Neural crest cell (in vitro differentiated cells): ENCODE measurements at places on chromosomes 6 and 20.

GRCh38 chr6:135266675-135267074, 85.6 kb downstream of the MYB start:
- no peak for DNase-seq

DNA sequence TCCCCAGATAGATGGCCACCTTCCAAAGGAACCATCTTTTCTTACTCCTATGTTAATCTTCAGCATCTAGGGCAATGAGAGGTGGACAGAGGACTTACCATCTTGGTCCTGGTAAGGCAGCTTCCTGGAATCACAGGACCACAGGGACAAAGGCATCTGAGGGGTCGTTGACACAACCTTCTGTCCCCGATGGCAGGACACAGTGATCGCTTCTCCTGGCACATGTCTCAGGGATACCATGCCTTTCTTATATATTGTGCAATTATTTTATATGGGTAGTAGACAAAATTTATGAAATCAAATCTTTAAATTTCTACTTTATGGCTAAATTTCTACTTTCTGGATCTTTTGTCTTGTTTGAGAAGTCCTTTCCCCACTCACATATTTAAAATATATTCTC, 20.1 kb downstream of the SERPINB1 start:
- DNase-seq: no peak

- no peak for DNase-seq
Measured at GRCh38 chr6:39347206-39347605, 24.7 kb upstream of the KCNK16 start.

DNA sequence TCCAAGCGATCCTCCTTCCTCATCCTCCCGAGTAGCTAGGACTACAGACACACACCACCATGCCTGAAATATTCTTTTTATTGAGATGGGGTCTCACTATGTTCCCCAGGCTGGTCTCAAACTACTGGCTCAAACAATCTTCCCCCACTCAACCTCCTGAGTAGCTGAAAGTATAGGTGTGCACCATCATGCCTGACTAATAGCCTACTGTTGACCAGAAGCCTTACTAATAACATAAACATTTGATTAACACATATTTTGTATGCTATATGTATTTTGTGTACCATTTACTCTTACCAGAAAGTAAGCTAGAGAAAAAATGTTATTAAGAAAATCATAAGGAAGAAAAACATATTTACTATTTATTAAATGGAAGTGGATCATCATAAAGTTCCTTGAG, 11.9 kb upstream of the WFDC10A start:
- DNase-seq: no peak

DNA sequence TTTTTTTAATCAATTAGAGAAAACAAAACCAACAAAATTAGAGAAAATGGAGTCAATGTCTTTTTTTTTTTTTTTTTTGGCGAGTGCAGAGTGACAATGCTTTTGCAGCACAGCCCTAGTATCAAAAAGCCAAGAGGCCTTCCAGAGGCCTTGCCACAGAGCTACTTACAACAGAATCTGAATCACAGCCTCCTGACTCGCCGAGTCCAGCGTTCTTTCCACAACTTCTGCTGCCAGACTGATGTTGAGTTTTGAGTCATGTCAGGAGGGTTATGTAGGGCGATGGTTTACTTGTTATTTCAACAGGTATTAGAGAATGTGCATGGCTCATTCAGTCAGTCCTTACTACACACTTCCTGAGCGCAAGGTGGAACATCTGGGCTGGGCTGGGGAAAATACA, 88.6 kb downstream of the FNDC1 start:
- no peak for DNase-seq

- DNase-seq: peak; percentile 59
Measured at GRCh38 chr20:39112178-39112743, 150.1 kb downstream of the DHX35 start.

DNA sequence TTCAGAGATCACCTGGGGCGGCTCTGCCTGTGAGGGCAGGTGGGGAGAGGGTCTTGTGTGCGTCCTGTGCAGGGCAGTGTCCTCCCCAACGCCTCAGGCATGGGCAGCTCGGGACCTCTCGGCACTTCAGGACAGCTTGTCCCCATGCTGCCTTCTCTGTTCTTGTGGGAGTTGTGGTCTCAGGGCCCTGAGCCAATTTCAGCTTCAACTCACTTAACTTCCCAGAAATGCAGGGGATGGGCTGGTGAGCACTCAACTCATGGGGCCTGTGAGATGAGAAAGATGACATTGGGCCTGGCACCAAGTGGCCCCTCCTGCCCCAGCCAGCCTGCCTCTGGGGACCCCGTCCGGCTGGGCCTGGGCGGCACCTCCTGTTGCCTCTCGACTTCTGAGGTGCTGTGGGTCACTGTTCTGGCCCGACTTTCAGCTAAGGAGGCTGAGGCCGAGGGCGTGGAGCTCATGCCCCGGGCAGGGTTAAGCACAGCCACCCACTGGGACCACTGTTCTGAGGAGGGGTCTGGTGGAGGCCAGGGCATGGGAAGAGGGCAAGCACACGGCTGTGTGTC, 6.7 kb downstream of the RGS19 start:
- DNase-seq: no peak

- DNase-seq: no peak
Measured at GRCh38 chr20:18676396-18676795, 88.5 kb downstream of the DTD1 start.

DNA sequence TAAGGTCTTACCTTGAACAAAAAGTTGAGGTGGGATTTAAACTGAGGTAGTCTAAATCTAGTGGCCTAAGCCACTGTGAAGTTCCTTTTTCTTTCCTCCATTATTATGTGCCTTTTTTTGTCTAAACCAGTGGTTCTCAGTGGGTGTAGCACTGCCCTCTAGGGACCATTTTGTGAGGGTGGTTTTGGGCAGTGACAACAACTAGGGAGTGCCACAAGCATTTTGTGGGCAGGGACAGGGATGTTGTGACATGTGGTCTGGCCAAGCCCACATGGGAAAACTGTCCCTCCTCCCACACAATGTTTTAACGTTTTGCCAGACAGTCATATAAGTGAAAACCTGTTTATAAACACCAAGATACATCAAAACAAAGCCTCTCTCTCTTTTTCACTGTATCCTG, 899.4 kb upstream of the FLRT3 start:
- DNase-seq: peak; percentile 19

- no peak for DNase-seq
Measured at GRCh38 chr20:49368596-49368995, 90.7 kb upstream of the ZNFX1 start.

DNA sequence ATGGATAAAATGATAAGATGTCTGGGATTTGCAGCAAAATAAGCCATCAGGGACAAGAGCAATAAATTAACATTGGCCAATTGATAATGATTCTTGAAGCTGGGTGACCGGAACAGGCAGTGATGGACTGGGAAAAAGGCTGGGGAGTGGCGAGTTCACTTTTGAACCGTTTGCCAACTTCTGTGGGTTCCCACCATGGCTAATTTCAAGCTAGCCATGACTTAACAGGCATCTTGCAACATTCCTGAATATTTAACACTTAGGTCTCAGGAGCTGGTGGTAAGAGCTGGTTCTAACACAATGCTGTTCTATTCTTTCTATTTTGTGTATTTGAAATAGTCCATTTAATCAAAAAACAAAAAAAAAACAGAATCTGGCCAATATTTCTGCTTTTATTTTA, 37.6 kb upstream of the CD83 start:
- no peak for DNase-seq

- DNase-seq: no peak
Measured at GRCh38 chr20:36528875-36529417, 12.4 kb upstream of the MYL9 start.

DNA sequence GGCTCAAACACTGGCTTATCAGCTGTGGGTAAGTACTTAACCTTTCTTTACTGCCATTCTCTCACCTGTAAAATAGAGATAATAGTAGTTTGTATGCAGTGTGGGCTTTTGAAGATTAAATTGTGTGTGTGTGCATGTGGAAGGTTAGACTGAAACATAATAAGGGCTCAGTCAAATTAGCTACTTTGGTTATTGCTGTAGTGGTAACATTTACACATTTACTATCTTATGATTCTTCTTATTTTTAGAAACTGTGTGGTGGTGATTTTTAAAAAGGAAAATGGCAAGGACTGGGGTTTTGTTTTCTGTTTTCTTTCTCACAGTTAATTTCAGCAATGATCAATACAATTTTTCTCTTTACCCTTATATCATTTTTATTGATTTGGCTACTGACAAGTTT, 206.9 kb downstream of the NKAIN2 start:
- DNase-seq: no peak

DNA sequence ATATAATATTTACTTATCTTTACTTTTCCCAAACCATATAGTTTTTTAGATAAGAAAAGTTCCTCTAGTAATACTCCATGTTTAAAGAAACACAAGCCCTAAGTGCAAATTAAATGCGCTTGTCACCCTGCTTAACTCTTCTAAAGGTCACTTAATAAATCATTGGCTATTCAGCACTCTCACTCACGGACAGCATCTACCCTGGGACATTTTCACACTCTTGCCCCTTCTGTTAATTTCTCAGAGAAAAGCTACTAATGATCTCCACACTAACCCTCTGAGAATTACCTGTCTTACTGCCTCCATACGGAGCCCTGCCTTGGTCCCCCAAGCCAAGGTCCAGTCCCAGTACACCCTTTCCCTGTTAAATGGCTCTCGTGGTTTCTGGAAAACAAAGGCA, 102.2 kb downstream of the NRN1 start:
- no peak for DNase-seq

GRCh38 chr6:12241493-12242175, 48.5 kb upstream of the EDN1 start:
- no peak for DNase-seq

DNA sequence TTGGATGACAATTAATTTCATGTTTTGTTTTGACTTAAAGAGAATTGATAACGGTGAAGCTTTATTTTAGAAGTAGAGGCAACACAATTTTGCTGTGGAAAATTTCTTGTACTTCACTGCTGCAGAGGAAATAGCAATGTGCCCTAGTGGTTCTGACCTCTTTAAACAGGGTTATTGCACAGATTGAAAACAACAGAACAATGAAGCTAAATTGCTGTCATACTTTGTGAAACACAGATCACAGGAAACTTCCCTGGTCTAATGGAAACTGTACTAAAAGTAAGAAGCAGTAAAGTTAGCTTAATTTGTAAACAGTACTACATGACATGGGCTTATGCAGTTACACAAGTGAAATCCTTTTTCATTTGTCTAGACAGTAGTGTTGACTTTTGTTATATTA, 31.3 kb downstream of the OR2A4 start:
- DNase-seq: no peak

DNA sequence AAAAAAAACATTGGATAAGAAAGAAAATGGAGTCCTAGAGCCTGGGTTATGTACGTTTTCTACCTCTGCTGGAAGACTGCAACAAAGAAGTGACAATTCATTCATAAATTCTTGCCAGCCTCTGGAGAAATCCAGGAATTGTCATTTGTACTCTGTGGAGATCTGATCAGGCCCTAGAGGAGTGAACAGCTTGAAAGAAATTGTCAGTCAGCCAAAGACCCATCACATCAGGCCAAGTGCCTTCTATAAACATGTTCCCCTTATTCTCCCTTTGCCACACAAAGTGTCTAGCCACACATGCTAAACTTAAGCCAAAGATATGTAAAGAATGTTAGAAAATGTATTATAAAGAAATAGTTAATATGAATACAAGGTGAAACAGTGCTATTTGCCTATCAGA, 152.4 kb downstream of the ADAT2 start:
- no peak for DNase-seq

- no peak for DNase-seq
Measured at GRCh38 chr6:109325400-109325801, 56.9 kb downstream of the CD164 start.

- DNase-seq: peak; percentile 58
Measured at GRCh38 chr6:19719691-19720128, 117.5 kb upstream of the ID4 start.

- no peak for DNase-seq
Measured at GRCh38 chr20:57785061-57785460, 75.2 kb upstream of the PMEPA1 start.

DNA sequence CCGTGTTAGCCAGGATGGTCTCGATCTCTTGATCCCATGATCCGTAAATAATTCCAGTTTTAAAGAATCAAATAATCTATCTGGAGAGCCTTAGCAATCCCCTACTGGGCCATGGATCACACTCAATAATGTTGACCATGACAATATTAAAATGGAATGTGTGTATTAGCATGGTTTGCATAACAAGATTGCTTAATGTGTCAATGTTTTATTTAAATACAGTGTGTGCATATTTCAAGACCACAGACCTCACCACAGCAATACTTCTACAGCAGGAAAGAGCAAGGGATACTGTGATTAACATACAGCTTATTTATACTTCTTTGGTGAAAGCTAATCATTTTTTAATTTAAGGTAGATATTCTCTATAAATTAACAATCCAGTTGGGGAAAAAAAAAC, 470.4 kb downstream of the TFAP2B start:
- DNase-seq: no peak

GRCh38 chr6:155408231-155408630, 47.4 kb downstream of the NOX3 start:
- DNase-seq: no peak

- peak; percentile 33 for DNase-seq
Measured at GRCh38 chr6:89970609-89971337, 76.5 kb downstream of the GJA10 start.

DNA sequence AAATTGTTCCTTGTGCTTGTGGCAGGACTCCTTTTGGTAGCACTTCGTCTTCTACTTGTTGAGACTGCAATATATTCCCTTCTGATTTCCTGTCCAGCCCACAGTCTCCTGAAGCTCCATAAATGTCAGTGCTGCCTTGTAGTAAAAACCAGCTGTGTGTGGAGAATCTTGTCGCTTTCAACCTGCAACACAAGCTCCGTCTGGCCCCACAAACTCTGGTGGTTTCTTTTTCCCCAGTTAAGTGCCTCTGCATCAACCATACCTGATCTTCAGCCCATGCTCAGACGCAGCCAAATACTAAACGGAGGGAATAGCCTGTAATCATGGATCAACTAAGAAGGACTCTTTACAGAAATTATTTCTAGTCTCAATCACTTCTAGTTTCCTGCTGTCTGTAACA, 1133.3 kb upstream of the ADGRB3 start:
- DNase-seq: no peak

GRCh38 chr6:23073821-23074220, 504.5 kb downstream of the HDGFL1 start:
- no peak for DNase-seq

DNA sequence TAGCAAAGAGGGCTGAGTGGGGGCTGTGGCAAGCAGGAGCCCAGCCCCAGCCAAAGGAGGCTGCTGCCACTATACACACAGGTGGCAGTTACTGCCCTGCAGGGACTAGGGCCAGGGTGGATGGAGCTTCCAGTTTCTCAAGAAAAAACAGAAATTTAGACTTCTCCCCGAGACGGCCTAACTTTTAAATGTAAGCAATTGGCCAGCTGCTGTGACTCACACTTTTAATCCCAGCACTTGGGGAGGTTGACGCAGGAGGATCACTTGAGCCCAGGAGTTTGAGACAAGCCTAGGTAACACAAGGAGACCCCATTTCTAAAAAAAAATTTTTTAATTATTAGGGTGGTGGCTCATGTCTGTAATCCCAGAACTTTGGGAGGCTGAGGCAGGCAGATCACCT, 98.2 kb upstream of the NFATC2 start:
- no peak for DNase-seq

- no peak for DNase-seq
Measured at GRCh38 chr20:40463171-40463570, 225.9 kb downstream of the MAFB start.
